ENCODE measurements at places on chromosomes 6 and 20. TPM values are rescaled to one million over a fixed set of nuclear protein-coding genes. Genes with fewer than 3 reads are reported as not detected.

The NDUFAF4 gene
- 20.6 TPM for total RNA-seq

The DEFB132 gene
- not detected for total RNA-seq

The LY6G6D gene
- total RNA-seq, result not detected

The NR2E1 gene
- total RNA-seq, result 0.08 TPM

The VNN1 gene
- total RNA-seq, result 0.12 TPM

The LRRC73 gene
- 0.20 TPM for total RNA-seq

The DNAH8 gene
- total RNA-seq, result 0.04 TPM

Data from esophagus mucosa (tissue), 1 donor.